ENCODE measurements at places on chromosomes 4 and X. TPM values are rescaled to one million over a fixed set of nuclear protein-coding genes. Genes with fewer than 3 reads are reported as not detected.

DNA sequence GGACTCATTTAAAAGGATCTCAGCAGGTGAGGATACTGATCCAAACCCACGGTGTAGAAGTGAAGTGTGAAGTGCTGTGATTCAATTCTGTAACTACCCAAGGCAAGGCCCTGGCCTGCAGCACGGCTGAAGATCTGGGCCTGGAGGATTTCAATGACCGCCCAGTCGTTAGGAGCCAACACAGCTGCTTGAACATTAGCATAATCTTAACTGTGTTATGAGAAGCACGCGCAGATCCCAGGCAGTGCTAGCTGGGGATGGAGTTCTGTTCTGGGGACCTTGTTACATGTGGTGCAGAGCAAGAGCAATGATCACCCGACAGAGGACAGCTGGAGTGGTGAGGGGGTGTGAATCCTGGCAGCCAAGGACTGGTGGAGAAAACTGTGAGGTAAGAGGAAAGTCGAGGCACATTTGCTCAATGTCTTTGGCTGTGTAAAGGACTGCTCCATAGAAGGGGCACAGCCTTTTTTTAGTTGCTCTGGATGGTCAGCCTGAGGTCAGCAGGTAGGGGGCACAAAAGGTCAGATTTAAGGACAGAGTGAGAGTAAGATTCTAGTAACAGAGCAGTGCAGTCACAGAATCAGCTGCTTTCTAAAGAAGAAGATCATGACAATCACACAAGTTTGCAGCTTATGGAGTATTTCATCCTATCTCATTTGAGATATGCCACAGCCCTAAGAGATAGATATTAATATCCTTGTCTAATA, 181.8 kb downstream of the DCLK2 start:
- DNase-seq = no peak

GRCh38 chr4:128831531-128832242, 22.2 kb downstream of the JADE1 start:
- peak; percentile 35 for DNase-seq

- no peak for DNase-seq
Observed at GRCh38 chr4:101147283-101147682, 200.0 kb downstream of the PPP3CA start.

- DNase-seq = no peak
Observed at GRCh38 chr4:108838451-108838850, 75.6 kb upstream of the ETNPPL start.

DNA sequence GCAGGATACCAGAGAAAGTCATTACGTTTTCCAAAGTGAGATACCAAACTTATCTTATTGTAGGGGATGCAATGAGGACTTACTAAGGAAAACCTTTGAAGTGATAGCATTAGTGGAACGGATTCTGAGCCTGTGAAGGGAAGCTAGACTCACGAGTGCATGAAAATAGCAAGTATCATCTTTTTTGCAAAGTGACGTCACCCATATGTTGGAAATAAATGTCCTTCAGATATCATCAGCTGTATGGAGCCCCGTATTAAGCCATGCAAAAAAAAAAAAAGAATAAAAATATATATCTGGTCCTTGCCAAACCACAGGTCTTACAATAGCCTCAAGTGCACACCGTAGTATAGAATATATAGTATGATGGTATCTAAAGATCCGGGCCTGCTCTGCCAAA, 46.8 kb upstream of the ITM2A start:
- no peak for DNase-seq

GRCh38 chrX:47272013-47272408, 39.2 kb downstream of the USP11 start:
- DNase-seq = no peak

DNA sequence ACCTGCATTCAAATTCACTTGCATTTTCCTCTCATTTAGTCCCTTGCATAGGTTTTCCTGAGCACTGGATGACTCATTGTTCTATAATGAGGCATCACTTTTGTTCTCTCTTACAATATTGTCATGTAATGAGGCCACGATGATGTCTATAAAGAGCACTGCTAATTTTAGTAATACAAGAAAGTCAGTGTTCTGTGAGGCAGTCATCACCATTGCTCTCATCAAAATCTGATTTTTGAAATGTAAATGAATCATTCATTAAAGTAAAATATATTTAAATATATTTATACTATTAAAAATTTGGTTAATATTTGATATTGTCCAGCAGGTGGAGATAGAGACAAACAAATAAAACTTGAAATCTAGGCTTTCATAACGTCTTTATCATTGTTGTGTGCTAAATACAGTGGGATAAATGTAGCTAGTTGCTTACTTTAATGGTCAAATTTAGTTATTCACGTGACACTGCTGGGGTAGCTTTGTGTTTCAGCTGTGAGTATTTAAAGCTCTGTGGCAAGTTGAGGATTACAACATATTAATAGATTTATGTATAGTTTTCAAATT, 15.4 kb downstream of the HMGB2 start:
- peak; percentile 72 for DNase-seq

- DNase-seq = no peak
Observed at GRCh38 chr4:5032813-5033212, 13.6 kb upstream of the CYTL1 start.

DNA sequence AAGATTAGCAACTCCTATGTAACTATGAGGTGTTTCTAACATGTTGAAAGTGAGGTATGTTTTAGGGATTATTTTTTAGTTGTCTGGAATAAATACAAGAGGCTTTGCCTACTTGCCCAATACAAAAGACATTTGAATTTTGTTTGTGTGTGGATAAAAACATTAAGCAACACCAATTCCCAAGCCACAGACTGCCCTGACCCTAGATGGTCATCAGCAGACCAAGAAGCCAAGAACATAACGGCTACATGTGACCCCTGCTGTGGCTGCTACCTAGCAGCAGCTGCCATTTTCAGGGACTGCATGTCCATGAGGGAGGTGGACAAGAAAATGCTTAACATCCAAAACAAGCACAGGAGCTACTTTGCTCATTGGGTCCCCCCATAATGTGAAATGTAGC, 70.5 kb upstream of the QRFPR start:
- DNase-seq = no peak

GRCh38 chr4:94841864-94842221, 84.1 kb downstream of the BMPR1B start:
- DNase-seq = no peak

- peak; percentile 17 for DNase-seq
Observed at GRCh38 chrX:11666952-11667685, 1.4 kb upstream of the ARHGAP6 start.

GRCh38 chrX:152658302-152658701, 20.6 kb downstream of the GABRQ start:
- no peak for DNase-seq

DNA sequence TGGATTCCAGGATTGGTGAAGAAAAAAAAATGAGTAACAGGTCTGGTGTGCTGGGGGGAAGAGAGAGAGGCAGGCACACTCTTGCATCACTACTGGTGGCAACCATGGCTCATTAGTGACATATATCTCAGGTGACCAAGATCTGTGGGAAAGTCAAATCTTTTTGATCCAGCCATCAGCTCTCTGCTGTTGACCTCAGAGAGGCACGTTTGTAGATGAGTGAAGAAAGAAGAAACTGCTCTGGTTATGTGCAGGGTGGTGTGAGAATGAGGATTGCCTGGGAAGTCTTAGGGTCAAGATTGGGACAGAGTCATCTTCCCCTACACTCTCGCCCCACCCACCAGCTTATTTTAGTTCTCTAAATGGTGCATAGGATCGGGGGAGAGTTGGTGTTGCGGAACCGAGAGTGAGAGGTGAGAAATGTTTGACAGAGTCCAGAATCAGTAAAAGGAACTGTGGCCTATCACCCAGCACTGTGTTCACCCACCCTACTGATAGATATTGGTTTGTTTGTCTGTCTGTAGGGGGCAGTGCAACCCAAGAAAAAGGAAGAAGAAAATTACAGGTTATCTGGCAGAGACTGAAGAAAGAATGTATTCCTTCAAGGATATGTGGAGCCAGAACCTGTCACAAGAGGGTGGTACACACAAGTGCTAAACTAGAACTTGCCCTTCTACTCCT, 21.9 kb downstream of the ARMCX6 start:
- peak; percentile 65 for DNase-seq

DNA sequence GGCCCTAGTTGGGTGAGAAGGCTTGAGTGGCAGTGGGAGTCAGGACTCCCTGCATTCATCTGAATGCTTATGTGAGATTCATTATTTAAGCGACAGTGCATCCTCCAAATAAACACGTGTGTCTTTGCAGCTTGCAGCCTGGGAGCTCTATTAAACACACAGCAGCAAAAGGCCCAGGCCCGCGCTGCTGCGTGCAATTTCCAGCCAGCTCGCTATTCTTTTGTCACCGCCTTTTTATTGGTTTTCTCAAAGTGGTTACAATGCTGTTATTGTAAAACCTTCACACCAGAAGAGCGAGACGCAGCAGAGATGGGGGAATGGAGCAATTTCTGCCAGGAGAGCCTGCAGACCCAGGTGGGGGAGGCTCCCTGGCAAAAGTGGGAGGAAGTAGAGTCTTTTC, 252.5 kb downstream of the BCOR start:
- DNase-seq = no peak

DNA sequence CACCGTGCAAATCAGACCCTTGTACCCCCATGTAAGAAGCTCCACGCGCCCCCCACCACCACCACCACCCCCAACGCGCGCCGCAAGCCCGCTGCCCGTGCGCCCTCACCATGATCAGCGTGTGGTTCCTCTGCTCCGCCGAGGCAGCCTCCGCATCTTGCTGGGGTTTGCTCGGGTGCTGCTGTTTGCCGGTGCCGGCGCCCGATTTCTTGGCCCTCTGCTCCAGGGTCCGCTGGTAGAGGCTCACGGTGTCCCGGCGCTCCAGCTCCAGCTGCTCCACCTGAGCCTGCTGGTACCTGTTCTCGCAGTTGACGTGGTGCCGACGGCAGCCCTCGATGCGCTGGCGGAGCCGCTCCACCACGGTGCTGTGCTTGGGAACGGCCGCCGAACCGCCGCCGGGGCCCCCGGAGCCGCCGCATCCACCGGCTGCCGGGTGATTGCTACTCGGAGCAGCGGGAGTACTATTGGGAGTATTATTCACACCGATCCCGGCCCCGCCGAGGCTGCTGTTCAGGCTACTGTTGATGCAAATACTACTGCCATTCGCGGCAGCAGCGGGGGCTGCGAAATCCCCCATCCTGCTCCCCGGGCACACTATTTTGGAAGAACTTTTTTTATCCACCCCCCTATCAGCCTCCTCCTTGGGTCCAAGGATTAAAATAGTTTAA, 1.1 kb downstream of the MAML3 start:
- DNase-seq = peak; percentile 67

- peak; percentile 94 for DNase-seq
Observed at GRCh38 chr4:44726038-44726871, at the start of gene GNPDA2. TSS of gene GNPDA2 (minus strand) at chr4:44726556. CDS start at chr4:44722207, 4,349 bp downstream.

DNA sequence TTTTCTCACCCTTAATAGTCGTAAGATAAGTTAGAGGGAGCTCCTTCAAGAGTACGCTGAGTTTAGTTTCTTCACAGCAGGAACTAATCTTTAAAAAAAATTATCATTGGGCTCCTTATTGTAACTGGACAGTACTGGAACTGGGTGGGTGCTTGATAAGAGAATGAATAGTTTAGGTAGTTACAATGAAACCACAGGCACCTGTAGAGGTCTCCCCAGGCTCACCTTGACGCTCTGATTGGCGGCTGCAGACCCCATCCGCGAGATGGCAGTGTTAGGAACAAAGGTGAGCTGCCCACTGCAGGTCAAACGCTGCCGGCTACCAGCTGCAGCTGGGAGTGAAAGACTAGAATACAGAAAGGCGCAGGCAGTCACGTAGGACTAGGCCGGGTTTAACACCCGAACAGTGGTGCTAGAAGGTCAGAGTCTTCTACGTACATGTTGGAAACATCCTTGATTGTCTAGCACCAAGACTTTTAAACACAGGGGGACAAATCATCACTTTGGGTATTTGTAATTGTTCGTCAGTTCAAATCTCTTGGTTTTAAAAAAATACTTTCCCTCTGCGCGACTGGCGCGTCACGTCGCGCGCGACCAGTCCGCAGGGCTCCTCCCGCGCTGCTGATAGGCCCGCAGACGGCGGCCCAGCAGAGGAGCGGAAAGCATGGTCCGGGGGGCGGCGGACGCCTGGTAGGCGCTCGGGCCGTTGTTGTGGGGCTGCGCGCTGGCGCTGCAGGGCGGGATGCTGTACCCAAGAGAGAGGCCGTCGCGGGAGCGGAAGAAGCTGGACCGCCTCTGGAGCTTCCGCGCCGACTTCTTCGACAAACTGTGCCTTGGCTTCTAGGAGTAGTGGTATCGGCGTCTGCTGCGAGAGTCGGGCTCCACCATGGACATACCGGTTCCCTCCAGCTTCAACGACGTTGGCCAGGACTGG, 45.6 kb downstream of the SMARCA5 start:
- peak; percentile 57 for DNase-seq

- DNase-seq = no peak
Observed at GRCh38 chrX:110444996-110445395, 86.3 kb downstream of the RTL9 start.

GRCh38 chr4:121189326-121190215, 25.4 kb upstream of the TNIP3 start:
- no peak for DNase-seq

GRCh38 chr4:75841641-75842520, 60.4 kb downstream of the PPEF2 start:
- DNase-seq = peak; percentile 24

- peak; percentile 69 for DNase-seq
Observed at GRCh38 chrX:134932528-134933217, 58.1 kb upstream of the SMIM10 start.

- no peak for DNase-seq
Observed at GRCh38 chrX:73977542-73978169, 326.3 kb upstream of the ZCCHC13 start.

- peak; percentile 3 for DNase-seq
Observed at GRCh38 chr4:91837608-91838029, 466.1 kb upstream of the GRID2 start.

LRAT gene
- polyA plus RNA-seq = 7.6 TPM

APOOL gene
- 5.2 TPM for polyA plus RNA-seq

GAGE12J gene
- not detected for polyA plus RNA-seq

KIAA1210 gene
- polyA plus RNA-seq = not detected

SPANXB1 gene
- polyA plus RNA-seq = not detected

RAB33A gene
- 7.2 TPM for polyA plus RNA-seq

RAB40AL gene
- 0.87 TPM for polyA plus RNA-seq

NHSL2 gene
- polyA plus RNA-seq = 5.6 TPM

AADAT gene
- 17.4 TPM for polyA plus RNA-seq

CORIN gene
- polyA plus RNA-seq = 168 TPM

RHOXF2 gene
- polyA plus RNA-seq = 0.39 TPM

EXOC1L gene
- polyA plus RNA-seq = not detected

ATP1B4 gene
- polyA plus RNA-seq = not detected

All from cardiac muscle cell (in vitro differentiated cells and primary cell).